ENCODE measurements at places on chromosomes 7 and 10.

DNA sequence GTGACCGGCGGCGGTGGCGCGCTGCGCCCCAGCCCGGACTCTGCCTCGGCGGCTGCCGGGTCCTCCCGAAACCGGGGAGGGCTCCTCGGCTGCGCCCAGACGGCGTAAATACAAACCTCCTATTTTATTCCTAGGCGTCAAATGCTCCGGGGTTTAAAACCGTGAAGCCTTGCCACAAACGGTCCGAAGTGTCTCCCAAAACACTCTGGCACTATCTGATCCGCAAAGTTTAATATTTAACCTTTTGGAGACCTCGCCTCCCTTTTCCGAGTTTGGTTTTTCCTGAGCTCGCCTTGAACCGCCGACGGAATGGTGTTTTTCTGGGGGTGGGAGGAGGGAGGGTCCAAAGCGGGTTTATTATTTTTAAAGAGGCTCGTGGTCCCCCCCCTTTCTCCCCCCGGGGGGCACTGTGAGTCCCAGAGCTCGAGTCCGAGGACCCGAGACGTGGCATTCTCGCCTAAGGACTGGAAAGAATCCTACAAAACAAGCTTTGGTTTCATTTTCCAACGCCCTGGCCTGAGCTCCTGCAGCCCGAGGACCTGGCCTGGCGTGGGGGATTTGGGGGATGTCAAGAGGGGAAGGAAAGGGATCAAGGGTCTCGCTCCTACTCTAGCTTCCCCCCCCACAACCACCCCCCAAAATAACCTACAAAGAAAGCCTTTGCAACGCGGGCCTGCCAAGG lies 1.8 kb downstream of the TNRC18 start:
- no peak for DNase-seq

GRCh38 chr7:99868246-99868645 lies 8.6 kb downstream of the OR2AE1 start:
- DNase-seq: no peak

GRCh38 chr10:104146882-104147281 lies 24.9 kb downstream of the SFR1 start:
- DNase-seq: no peak

DNA sequence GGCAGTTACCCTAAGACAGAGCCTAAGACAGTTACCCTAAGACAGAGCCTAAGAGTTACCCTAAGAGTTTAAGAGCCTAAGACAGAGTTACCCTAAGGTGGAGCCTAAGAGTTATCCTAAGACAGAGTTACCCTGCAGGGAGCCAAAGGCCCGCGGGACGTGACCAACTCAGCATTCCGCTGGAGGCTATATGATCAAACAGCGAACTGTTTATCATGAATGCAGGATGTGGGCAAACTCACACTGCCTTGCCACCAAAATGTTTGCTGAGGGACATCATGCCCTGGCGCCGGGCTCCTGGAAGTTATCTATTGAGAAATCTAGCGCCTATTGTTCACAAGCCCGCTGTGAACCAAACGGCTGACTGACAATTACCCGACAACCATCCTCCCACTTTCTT lies 49.9 kb downstream of the BLVRA start:
- no peak for DNase-seq

DNA sequence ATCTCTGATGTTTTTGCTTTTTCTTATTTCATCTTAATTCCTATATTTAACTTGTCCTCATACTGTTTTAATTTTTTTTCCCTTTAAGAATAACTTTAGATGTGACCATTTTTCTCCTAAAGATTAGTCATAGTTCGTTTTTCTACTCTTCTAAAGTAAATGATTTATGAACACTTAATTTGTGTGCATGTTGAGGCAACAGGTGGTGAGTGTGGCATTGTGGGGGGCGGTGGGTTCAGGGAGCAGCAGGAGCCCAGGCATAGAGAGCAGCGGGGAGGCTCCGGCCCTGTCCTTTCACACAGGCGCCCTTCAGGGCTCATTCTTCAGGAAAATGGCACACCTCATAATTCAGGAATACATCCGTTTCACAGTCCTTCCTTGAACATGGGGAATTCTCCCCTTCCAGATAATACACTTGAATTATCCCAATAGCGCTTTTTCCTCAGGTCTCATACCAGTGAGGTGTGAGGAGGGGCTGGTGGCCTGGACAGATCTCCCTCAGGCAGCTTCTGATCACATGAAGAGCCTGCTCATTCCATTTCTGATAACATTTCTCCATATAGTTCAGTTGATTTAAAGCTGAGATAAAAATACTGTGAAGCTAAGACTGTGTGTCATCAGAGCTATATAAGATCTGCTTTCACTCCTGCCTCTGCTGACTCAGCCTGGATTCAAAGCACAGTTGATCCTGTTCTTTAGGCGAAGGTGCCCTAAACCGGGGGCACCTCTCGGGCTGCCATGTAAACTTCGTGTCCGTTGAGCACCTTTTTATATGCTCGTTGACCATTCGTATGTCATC lies 40.2 kb downstream of the CUL1 start:
- no peak for DNase-seq

DNA sequence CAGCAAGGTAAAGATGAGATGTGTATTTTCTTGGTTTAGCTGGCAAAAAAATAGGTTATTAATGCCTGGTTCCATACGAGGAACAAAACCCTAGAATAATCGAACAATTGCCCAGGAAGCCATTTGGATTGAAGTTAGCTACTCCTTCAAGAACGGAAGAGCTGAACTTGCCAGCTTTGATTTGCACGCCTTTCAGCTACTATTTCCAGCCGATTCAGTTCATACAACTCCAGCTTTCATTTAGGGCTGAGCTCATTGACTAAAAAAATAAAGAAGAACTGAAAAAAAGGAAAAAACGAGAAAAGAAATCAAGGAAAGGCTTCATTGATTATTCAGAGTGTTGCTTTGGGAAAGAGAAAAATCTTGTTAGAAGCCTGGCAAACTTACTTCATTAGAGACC lies 60.4 kb downstream of the PTN start:
- no peak for DNase-seq

Measured in NK-92 treated with Interleukin-12 subunit alpha and Interleukin-12 subunit beta, amount 100 ng/mL, for 24 hours (cell line).